ENCODE measurements at places on chromosomes 16 and 17.
A peak's percentile ranks its signal among the peaks of the same experiment; 100 is the strongest.

DNA sequence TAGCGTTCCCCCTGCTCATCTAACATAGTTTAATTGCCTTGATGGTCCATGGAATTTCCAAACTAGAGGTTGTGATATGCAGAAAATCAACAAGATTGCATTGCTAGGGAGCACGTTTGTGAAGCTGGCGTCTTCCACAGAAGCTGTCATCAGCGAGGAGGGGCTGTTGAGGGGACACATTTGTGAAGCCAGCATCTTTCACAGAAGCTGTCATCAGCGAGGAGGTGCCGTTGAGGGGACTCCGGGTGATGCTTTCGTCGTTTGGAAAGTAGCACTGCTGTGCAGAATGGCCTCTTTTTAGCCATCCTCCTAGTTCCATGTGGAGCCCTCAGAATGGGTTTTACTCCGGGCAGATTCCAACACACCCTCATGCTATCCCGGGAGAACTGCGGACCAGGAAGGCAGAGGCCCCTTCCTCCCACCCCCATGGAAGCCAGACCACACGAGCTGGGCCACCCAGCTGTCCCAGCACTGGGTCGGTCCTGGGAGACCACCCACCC lies 119.6 kb upstream of the CHMP6 start:
- DNase-seq: no peak

DNA sequence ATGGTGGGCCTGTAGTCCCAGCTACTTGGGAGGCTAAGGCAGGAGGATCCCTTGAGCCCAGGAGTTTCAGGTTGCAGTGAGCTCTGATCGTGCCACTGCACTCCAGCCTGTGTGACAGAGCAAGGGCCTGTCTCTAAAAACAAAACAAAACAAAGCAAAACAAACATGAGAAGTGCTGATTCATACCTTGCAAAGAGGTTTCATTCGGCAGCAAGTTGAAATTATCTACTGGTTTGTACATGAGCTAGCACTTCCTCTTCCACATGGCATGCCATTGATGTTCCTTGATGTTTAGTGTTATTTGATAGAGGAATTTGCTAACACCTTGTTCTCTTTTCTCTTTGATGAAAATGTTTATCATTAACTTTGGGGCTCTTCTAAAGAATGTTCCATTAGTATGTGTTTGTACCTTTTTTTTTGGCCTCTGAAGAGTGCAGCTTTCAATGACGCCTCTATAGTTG lies 50.6 kb downstream of the SPECC1 start:
- no peak for DNase-seq

DNA sequence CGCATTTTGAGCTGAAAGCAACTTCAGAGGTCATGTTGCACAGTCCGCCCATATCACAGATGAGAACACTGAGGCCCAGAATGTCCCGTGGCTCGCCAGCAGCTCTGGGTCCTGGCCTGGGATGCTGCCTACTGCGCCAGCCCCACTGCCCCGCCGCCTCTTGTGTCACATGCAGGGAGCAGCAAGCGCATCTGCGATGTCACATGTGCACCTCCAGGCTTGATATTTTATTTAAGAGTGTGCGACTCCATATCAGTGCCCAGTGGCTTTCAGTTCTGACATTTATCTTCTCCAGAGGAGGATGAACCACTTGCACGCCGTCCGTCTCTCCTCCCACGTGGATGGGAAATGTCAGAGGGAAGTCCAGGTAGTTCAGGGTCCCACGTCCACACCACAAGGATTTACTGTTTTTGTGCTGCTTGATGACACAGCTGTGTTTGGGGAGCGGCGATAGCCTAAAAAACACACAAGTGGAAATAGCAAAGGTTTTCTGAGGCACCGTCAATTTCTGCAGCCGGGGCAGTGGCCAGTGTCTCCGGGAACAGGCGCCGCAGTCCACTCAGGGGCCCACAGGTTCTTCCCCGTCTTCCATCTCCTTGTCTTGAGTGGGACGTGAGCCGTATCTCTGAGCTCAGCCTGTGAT lies 7.0 kb upstream of the RBFOX3 start:
- DNase-seq: no peak

DNA sequence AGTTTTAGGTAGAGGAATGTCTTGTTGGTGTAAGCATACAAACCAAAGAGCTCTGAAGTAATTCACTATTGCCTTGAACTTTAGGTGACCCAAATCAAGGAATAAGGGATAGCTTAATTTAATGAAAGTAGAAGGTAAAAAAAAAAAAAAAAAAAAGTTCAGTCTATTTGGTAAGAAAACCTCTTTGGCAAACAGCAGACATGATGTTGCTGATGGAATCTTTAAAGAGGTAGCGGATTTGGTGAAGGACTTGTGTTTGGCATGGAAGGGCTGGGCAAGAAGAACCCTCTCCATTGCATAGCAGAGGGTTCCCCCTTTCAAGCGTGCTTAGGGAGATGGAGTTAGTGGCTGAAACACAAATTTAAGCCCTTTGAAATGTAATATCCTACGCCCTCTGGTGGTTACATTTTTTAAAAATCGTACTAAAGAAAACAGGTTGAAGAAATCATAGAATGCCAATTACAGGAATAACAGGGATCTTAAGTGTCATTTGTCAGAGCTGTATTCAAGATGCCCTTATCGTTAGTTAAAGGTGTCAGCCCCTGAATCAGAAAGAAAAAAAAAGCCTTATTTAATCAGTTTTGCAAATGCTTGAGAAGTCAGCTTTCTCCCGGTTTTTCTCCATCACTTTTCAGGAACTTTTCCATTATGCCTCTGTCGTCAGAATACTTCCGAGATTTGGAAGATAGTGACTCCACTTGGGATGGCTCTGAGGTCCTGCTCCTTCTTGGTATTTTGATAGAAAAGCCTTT lies 383.1 kb downstream of the KCNJ2 start:
- no peak for DNase-seq

DNA sequence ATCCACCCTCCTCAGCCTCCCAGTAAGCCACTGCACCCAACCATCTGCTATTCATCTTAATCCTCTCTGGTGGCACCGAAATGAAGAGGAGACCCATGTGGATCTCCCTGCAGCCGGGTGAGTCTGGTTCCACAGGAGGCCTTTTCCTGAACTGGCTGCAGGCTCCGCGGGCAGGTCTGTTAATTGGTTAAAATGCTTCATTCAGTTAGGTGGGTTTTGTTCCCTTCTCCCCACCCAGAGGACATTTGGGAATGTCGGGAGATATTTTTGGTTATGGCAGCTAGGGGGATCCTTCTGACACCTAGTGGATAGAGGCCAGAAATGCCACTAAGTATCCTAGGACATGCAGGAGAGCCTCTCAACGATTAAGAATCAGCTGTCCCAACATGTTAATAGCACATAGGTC lies 16.7 kb downstream of the C16orf54 start:
- DNase-seq: no peak

DNA sequence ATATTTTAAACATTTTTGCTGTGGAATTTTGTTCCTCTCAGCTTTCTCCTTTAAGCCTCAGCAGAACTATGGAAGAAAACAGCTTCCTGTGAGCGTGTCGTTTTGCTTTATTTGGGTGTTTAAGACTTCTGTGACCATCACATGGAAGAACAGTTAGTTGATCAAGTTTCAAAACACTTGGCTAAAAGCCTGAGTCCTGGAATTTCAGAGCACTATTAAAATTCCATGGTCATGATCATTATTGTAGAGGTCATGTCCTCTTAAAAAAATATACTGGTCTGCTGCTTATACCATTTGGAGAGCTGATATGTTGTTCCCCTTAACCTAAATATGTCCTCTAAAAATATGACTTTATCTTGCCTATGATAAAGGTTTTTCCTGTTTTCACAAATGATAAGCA lies 12.6 kb upstream of the CDR2 start:
- no peak for DNase-seq

GRCh38 chr17:10754109-10754508 lies 24.3 kb upstream of the TMEM220 start:
- DNase-seq: no peak

GRCh38 chr16:68529931-68530701 lies 9.0 kb upstream of the ZFP90 start:
- DNase-seq: peak; percentile 15

- DNase-seq: no peak
Measured at GRCh38 chr16:2787961-2788360, 601 bp upstream of the PRSS33 start.

DNA sequence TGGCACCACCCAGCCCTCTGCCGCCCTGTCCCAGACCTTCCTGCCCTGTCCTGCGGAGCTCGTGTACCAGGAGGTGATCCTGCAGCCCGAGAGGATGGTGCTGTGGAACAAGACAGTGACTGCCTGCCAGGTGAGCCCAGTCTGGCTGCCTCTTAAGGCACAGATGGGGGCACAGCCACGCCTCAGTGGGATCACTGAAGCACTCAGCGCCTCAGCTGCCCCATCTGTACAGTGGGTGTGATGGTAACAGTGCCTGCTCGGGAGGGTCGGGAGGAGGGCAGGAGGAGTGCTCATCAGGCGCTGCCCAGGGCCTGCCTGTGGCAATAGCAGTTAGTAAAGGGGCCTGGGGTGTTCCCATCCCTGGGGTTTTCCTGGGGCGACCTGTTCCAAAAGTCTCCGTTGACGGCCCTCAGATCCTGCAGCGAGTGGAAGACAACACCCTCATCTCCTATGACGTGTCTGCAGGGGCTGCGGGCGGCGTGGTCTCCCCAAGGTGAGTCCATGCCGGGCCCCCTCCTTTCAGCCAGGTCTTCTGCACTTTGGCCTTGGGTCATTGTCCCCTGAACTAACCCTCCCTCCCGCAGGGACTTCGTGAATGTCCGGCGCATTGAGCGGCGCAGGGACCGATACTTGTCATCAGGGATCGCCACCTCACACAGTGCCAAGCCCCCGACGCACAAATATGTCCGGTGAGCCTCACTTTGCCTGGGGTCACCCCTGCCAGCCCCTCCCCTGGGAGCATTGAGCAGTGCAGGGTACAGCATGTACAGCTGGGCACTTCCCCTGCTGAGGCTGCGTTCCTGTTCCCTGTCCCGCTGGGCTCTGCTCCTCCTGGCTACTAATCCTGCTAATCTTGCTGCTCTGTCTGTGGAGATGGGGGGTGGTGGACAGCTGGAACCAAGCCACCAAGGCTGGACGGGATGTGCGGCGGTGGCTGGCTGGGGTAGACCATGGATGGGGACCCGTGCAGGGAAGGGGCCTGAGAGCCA lies 4.5 kb upstream of the TCAP start:
- no peak for DNase-seq

DNA sequence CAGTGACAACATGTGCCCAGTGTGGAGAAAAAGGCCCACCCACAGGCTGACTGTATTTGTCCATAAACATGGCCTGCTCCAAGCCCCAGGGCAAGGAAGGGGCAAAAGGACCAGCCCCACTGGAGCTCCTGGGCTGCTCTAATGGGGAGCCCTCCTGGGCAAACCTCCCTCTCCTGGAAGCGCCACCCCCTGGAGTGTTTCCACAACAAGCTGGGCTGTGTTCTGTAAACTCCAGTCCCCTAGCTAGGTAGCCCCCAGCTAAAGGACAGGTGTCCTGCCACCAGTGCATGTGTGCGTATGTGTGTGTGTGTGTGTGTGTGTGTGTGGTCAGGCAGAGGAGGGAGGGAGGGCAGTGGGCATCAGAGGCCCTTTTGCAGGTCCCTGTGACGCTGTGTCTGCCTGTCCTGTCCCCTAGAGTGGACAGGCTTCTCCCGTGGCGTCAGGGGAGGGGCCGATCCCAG lies 11.3 kb upstream of the STAC2 start:
- DNase-seq: no peak

- no peak for DNase-seq
Measured at GRCh38 chr17:68860941-68861340, 94.3 kb downstream of the ABCA8 start.

DNA sequence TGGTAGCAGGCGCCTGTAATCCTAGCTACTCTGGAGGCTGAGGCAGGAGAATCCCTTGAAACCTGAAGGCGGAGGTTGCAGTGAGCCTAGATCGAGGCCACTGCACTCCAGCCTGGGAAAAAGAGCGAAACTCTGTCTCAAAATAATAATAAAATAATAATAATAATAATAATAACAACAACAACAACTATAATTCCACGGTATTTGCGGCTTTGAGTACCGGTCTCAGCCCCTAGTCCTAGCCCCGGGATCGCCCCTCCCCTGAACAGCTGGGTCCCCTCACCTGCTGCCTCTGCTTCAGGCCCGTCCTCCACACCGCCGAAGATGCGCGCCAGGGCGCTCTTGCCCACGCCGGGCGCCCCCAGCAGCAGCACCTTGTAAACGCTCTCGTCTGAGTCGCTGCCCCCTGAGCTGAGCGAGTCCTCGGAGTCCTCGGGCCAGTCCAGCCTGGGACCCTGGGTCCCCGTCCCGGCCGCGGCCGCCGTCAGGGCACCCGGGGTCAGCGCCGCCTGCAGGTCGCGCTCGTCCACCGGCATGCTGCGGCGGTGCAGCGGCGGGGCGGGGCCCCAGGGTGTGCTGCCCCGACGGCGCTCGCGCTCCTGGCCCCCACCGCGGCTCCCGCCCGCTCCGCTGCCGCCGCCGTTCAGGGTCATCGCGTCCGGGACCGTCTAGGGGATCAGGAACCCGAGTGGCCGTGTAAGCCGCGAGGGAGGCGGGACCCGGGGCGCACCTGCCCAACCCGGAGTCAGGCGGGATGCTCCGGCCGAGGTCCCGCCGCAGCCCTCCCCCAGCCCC lies 611 bp downstream of the RRAD start:
- DNase-seq: no peak

GRCh38 chr17:61490540-61490975 lies 38.3 kb downstream of the TBX4 start:
- no peak for DNase-seq

DNA sequence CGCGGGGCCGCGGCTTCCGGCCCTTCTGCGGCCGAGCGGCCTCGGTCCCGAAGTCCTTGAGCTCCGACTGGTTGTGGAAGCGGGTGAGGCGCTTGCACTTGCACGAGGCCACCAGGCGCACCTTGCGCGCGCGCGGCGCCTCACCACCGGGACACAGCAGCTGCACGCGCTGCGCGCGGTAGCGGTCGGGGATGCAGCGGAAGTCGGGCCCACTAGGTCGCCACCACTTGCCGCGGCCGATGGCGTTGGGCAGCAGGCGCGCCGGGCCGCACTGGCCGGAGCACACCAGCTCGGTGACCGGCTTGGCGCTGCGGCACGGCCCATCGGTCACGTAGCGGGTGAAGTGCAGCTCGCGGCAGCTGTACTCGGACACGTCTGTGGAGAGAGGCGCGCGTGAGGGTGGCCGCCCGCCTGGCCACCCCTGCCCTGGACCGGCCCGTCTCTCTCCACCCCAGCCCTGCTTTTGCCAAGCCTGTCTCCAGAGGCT lies 3.2 kb downstream of the SOST start:
- DNase-seq: no peak

GRCh38 chr17:81221371-81221841 lies 1.4 kb downstream of the CEP131 start:
- no peak for DNase-seq

DNA sequence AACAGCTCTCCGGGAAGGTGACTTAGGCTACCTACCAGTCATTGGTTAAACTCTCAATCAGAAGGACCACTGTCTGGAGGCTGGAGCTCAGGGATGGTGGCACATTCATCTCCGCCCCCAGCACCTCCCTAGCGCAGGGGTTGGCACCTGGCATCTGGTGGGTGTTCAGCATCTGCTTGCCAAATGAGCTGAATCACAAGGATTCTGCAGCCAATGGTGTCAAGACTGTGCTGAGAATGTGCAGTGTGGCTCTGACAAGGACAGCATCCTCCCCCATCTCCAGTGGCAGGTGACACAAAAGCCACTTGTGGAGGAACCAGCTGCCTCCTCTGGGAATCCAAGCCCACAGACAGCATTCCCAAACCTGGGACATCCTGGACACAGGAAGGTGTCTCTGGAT lies 35.2 kb downstream of the PLXDC1 start:
- no peak for DNase-seq

Data from GOT3 (cell line).